HL-60 (cell line): ENCODE measurements at places on chromosomes 5 and 9.

DNA sequence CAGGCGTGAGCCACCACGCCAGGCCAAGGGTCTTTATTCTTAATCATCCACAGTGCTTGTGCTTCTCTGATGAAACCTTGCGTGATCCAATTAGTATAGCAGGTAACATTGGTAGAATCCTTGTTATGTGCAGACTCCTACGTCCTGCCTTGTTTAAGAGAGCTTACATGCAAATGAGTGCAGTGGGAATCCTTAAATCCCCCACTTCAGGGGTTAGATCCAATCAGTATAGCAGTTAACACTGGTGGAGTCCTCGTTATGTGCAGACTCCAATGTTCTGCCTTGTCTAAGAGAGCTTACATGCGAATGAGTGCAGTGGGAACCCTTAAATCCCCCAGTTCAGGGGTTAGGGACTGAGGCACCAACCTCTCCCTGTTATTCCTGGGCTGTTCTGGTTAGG is 193.4 kb downstream of the SEMA6A start:
- no peak for DNase-seq

- no peak for DNase-seq
Observed at GRCh38 chr5:11918463-11919045, 14.3 kb upstream of the CTNND2 start.

GRCh38 chr5:150069672-150070627 is 16.4 kb downstream of the CSF1R start:
- DNase-seq = no peak

DNA sequence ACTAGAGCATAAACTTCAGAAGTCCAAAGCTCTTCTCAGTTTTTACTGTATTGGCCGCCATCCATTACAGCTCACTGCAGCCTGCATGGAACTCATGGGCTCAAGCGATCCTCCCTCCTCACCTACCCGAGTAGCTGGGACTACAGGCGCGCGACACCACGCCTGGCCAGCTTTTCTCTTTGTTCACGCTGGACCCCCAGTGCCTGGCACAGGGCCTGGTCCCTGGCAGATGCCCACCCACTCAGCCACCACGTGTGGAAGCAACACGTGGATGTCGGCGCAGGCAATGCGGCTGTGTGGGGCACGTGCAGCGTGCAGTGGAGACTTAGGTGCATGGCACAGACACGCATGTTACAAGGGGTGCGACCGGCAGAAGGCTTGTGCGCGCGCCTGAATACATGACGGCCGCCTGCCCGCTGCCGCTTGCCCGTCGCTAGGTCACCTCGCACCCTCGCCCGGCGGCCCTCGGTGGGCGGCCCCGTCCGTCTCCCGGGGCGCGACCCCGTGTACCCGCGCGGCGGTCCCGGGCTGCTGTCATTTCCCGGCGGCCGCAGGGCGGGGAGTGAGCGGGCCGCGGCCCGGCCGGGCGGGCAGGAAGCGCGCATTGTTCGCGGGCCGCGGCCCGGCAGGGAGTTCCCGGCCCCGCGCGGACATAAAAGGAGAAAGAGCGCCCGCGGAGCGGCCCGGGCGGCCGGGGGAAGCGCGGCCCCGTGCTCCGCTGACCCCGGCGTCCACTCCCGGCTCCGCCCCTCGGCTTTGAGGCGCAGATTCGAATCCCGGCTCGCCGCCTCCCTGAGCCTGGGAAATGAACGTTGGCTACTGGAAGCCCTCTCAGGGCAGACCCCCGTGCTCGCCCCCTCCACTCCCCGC is 24.1 kb upstream of the PTGS1 start:
- no peak for DNase-seq

DNA sequence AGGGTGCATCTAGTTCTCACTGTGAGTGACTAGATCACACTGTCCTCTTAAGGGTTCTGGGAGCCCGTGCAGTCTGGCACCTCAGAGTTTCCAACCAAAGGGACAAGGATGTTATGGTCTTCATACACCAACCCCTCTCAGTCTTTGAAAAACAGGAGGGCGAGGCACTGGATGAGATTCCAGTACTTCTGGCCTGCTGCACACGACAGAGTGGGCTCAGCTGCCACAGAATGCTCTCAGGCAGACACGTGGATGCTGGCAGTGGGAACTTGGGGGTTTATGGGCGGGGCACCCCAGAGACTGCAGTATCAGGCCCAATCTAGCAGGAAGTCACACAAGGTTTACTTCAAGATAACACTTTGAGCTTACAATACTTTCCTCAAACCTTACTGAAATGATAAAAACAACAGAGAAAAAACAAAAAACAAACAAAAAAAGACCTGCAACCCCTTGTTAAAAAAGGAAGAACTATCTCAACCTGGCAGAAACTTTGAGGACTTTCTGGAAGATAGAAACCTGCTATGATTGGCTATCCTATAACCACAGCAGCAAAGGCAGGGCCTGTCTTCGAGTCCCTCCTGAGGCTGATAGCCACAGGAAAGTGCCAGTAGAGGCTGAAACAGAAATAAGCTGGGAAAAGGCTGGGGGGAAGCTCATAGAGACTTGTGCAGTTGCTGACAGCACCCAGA is 28.3 kb upstream of the TGFBR1 start:
- no peak for DNase-seq

DNA sequence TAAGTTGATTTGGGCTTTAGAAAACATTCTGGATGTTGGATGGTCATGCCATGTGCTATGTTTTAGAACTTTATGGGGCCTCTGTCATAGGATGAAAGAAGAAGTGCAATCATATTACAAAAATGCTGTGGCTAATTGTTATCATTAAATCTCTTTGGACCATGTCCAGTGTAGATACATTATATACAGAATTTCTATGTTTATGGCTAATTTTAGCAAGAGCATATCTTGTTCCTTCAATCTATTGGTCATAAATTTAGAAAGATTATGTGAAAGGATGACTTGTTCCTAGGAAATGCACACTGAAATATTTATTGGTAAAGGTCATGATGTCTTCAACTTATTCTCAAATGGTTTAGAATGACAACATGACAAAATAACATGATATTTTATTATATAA is 42.4 kb upstream of the ELL2 start:
- DNase-seq = no peak
